ENCODE measurements at places on chromosomes 11 and 22.

DNA sequence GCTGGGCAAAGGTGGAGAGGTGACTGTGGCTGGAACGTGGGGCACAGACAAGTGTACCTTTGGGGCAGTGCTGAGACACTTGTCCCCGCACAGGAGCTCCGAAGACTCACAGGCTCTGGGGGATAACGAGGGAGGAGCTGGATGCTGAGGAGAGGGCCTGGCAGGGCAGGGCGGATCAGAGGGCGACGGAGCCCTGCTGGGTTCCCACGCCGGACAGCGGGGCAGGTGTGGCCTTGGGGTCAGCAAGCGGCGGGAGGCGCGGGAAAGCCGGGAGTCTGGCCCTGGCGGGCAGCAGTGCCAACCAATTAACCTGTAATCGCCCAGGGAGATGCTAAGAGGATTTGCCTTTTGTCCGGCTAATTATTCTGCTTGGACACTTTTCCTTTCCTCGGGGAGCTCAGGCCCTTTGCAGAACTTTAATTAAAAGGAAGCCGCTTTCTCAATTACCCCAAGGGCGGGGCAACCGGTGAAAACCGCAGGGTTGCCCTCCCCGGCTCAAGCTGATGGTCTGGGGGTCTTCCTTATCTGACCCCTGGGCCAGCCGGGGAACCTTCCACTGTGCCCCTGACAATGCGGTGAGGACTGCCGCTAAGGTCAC lies 71.5 kb downstream of the WNT7B start:
- no peak for DNase-seq

DNA sequence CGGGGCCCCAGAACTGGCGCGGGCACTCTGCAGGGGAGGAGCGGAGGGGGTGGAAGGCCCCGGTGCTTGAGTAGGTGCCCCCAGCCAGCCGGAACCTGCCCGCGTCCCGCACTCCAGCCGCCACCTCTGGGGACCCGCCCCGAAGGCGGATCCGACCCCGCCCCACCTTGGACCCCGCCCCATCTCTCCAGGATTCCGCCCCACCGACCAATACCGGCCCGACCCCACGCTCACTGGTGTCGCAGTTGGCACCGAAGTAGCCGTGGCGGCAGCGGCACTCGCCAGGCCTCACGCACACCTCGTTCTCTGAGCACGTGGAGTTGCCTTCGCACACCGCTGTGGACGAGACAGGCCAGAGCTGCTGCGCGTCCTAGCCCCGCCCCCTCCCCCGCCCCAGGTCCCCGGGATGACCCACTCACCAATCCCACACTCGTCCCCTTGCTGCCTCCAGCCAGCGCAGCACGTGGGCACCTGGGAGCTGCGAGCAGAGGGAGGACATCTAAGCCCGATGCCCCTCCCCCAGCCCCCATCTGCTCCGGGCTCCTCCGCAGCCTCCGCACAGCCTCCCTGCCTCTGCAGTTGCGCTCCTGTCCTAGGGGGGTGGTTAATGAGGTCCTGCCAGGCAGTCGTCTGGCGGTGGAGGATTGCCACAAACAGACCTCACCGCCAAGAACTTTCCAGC lies 6.0 kb downstream of the SCARF2 start:
- DNase-seq = no peak

DNA sequence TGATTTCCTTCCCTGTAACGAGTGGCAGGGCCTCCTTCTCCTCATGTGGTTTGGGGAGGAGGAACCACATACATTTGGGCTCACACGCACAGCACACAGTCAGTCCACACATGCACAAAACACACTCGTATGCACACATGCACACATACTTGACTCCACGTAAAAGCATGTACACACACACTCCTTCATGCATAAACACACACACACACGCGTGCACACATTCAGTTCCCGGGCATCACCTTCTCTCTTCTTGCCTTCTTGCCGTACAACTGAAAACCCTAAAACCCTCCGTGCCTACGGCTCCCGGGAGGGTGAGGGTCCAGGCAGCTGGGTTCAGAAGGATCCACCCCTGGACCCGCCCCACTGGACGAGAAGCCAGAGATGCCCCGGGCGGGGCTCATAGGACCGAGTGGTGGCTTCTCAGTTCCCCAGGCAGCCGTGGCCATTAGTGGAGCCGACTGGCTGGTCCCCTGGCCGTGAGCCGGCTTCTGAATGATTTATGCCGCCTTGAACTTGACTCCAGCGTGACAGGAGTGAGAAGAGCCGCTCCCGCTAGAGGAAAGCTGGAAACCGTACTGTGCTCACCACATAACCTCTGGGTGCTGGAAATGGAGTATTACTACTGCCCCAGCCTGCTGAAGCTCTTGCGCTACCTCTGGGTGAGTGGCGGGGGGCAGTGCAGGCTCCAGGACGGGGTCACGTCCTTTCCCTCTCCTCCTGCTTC lies 117.4 kb downstream of the KIAA1671 start:
- DNase-seq = no peak

GRCh38 chr22:49934160-49934890 lies 15.9 kb downstream of the CRELD2 start:
- no peak for DNase-seq

DNA sequence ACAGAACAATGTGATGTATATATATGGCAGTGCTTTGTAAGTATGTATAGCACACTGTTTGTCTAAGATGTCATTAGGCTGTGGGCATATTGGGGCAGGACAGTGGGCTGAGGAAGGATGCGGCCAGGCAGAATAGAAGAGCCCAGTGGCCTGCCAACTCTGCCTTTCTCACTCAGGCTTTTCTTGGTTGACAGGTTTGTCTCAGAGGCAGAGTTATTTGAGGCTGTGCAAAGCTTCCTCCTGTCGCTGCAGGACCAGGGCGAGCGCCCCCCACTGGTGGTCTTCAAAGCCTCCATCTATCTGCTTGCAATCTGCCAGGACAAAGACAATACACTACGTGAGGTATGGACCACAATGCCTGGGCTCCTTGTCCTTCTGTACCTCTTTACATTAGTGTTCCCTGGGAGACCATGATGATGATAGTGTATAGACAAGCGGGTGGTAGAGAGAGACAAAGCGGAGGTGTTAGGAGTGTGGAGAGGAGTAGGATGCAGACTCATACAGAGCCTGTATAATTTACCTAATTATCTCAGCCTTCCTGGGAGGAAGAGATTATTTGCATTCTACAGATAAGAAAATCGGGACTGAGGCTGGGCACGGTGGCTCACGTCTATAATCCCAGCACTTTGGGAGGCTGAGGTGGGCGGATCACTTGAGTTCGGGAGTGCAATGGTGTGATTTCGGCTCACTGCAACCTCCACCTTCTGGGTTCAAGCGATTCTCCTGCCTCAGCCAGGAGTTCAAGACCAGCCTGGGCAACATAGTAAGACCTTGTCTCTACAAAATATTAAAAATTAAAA lies 37.3 kb upstream of the CCDC134 start:
- DNase-seq = no peak

DNA sequence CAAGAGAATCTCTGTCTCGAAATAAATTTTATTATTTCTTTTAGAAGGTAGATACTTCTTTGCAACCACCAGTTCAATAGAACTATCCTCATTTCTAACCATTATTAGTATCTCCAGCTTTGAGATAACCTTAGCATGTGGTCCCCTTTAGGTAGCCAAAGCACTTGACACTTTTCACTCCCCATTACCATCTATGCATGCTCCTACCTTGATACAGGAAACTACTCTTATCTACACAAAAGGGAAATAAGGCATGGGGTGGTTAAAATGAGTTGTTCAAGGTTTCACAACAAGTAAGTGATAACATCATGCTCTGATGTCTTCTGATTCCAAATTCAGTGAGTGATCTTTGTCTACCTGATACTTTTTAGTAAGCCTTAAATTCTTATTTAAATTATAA lies 308.2 kb upstream of the CHORDC1 start:
- no peak for DNase-seq

DNA sequence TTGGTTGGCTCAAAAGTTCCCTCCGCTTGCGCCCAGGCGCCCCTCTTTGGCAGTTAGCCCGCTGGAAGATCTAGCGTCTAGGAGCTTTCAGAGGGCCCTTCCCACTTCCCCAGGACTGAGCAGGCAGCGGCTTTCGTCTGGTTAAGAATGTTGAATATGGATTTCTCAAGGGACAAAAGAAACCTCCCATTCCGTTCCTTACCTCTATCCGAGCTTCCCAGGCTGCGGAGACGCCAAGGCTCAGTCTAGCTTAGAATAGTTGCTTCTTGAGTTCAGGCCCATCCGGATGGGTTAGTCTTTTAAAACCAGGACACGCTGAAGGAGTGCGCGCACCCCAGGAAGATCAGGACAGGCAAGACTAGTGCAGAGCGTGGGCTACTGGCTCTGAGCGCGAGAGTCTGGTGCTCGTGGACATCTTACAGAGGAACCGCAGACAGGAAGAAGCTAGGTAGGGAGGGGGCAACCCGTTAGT lies 1.6 kb downstream of the NELL1 start:
- DNase-seq = no peak

DNA sequence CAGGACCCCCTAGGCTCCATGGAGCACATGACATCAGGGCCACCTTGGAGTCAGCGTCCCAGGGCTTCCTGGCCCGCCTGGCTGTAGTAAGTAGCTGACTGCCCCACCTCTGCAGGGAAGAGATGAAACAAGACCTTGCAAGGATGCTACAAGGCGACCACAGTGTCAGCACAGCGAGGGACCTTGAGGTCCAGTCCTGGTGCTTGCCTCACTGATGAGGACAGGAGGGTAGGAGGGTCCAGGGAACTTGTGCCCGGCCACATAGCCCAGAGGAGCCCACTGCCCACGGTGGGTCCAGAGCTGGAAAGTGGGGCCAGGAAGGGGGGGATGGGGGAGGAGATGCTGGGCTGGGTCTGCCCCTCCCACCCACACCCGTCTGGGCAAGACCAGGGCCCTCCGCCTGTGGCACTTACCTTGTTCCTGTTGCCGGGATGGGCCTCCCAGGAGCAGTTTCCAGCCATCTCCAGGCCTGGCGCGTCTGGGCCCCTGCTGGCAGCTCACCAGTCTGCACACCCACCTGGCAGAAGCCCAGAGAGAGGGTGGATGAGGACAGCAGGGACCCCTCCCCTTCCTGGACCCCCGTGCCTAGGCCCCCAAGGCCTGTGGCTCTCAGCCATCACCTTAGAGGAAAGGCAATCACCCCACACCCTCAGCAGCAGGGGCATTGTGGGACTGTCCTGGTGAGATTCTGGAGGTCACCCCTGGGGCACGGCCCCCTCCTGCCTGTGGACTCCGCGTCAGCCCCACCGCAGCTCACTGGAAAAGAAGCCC lies 3.4 kb downstream of the MRGPRF start:
- DNase-seq = no peak

DNA sequence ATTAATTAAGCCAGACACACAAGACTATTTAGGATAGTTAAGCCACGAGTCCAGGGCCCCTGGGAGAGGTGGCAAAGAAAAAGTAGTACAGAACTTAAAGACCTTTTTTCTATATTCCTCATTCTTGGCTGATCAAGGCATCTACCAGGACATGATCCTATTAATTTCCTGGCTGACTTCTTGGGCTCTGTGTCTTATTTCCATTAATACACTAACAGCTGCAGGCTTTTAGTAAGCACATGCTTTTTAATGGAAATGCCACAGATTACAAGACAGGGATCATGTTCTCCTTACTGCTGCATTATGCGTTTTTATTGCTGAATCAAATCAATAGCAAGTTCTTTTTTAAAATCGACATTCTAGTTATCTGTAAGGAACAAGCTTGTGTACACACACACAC lies 35.2 kb downstream of the BTG4 start:
- DNase-seq = no peak

DNA sequence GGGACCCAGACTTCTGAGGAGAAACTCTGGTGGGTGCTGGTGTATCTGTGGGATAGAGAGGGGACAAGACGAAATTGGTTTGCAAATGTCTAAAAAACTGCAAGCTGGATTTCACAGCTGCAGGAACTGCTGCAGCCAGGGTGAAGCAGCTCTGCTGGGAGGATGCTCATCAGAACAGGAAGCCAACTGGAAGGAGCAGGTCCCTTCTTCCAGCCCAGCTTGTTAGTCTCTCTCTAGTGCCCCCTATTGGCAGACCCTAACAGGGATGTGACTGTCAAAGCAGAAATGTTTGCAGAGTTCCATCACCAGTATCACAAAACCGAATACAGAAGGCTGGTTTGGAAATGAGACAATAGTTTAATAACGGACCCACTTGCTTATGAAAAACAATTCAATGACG lies 74.8 kb upstream of the SLC22A12 start:
- DNase-seq = no peak

- DNase-seq = no peak
These were observed 14.9 kb downstream of the RTN4RL2 start for GRCh38 chr11:57475191-57475590.

DNA sequence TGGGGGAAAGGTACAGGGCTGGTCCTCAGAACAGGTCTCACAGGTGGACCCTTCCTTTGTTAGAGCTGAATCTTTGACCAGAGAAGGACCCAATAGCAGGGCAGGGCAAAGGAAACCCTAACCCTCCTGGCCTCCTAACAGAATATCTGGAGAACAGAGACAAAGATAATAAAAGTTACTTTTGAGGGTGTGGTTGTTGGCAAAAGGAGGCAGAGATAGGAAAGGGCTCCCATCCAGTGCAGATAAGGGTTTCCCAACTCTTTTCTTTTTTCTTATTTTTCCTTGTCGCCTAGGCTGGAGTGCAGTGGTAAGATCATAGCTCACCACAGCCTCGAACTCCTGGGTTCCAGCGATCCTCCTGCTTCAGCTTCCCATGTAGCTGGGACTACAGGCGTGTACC lies 11.9 kb downstream of the PCSK7 start:
- no peak for DNase-seq

- DNase-seq = no peak
These were observed 65.8 kb downstream of the PACSIN2 start for GRCh38 chr22:42949159-42949558.

DNA sequence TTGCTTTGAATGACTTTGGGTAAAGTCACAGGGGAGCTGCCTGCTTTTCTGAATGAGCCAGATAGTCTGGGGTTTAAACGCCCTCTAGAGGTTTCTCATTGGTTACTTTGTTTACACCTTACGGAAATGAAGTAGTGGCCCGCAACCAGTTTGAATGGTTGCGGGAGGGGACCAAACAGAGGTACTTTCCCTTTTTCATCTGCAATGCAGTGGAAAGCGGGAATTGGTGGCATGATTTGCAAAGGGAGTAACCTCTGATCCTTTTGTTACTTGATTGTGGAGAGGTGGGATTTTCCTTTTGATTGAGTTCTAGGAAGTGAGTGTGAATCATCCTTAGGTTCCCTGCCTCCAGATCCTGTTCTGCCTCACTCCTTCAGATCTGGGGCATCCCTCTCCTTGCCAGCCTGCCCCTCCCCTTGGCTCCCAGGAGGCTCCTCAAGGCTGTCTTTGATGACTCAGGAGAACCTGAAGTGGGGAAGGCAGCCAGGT lies 15.9 kb upstream of the GLYATL1 start:
- no peak for DNase-seq

All from stimulated activated CD8-positive, alpha-beta memory T cell treated with anti-CD3 and anti-CD28 coated beads, Interleukin-15, amount 100 ng/mL, for 48 hours (primary cell).